CMK (cell line): ENCODE measurements at places on chromosomes 13 and 19.

DNA sequence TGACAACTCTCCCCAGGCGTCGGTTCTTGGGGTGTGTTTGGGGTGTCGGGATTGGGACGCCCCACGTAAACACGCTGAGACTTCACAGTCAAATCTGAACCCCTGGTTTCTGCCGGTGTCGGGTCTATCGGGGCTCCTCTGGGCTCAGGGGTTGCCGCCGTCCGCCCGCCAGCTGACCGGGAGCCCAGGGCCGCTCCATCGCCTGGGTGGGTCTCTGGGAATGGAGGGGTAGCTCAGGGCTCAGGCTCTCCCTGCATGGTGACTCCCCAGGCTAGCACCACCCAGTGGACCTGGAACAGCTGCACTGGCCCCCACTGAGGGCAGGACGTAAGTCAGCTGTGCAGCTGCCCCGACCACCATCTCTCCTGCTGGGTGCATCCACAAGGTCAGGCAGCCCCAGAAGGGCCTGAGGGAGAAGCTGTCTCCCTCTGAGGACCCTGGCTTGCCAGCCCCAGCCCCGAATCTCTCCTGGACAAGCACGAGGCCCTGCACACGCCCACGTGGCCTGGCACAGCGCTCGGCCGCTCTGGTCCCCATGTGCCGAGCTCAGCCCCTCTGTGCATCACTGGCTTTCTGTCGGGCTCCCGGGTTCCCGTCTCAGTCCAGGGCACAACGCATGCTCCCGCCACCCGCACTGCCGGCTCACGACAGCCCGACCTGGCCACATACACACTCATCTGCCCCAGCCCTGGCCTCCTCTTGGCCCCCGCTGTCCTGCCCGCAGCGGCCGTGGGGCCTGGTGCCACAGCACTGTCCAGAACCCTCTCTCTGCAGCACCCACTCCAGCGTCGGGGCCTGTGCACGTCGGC is 6.1 kb downstream of the RNF126 start:
- DNase-seq: no peak

DNA sequence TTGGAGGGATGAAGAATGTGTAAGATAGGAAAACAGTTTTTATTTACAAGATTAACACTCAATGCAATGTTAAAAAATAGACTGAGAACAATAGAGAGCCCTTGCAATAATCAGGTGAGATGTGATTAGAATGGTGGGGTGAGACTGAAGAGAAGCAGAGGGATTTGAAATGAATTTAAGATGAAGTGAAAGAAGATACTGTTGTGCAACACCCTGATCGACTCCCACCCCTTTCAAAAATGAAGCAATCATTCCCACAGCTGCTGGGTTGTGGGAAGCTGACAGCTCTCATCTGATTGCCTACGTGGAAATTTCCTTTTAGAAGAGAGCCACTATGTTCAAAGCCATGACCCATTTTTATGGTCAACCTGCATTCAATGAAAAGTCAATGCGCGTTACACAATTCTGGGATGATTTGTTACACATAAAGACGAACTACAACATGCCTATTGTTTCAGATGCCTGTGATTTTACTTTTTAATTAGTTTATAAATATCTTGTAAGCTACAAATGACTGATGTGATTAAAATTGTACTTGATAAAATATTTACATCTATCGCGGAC is 1374.8 kb downstream of the PCDH9 start:
- DNase-seq: no peak

GRCh38 chr13:39379118-39379517 is 223.9 kb downstream of the LHFPL6 start:
- DNase-seq: no peak

DNA sequence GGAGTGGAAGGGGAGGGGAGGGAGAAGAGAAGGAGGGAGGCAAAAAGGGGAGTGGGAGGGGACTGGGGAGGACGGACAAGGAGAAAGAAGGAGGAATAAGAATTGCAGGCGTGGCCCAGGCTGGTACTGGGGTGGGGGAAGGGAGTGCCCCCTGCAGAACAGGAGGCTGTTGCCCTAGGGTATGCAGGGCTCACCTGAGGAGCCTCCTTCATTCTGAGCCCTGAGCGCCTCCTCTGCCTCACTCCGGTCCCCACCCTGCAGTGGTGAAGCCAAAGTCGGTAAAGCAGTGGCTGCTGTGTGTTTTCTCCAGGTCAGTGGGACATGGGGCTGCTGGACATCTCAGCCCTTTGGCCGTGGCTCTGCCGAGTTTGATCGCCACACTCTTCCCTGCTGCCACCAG is 9.1 kb upstream of the CDC16 start:
- no peak for DNase-seq

DNA sequence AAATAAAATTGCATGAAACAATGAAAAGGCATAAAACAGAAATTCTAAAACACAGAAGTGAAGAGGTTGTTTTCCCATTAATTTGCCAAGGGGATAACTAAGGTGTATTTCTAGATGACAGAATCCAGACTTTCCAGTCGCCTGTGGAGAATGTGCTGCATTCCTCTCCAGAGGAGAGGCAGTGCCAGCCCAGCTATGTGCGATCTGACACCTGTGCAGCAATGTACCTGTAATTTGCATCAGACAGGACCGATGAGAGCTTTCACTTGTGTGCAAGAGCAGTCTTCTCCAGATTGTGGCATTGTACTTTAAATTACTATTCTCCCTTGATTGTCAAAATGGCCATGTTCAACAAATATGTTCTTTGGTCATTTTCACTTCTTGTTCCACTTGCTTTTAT is 1037.9 kb downstream of the EFNB2 start:
- no peak for DNase-seq

GRCh38 chr13:73293913-73294523 is 235.2 kb downstream of the KLF5 start:
- no peak for DNase-seq

- no peak for DNase-seq
These were observed 43.6 kb upstream of the LPAR6 start for GRCh38 chr13:48456546-48456945.

DNA sequence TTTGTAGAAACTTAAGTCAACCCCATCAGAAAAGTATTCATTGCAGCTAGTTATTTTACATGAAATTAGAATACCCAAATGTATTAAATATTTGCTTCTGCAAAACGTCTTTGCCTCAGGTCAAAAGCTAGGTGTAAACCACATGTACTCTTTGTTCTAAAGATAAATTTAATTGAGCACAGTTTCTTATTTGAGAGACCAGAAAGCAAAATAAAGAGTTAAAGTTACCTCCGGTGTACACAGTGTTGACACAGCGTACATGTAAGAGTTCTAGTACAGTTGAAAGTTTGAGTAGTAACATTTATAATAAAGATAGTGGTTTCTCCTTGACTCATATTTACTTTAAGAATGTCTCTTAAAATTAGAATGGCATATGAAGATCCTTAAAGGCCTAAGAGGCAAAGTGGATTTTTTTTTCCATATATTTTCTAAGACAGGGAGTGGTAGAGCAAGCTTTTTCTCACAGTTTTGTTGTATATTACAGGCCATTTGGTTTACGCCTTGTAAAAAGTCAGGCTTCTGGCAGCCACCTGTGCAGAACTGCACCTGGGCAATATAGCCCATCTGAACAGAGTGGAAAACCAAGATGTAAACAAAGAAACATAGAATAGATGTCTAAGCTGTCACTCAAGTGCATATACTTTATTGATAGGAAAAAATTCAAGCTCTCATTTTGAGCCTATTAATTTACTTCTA is 2.9 kb downstream of the LRCH1 start:
- DNase-seq: no peak

- DNase-seq: no peak
These were observed 5.7 kb downstream of the ACTN4 start for GRCh38 chr19:38653028-38653571.

DNA sequence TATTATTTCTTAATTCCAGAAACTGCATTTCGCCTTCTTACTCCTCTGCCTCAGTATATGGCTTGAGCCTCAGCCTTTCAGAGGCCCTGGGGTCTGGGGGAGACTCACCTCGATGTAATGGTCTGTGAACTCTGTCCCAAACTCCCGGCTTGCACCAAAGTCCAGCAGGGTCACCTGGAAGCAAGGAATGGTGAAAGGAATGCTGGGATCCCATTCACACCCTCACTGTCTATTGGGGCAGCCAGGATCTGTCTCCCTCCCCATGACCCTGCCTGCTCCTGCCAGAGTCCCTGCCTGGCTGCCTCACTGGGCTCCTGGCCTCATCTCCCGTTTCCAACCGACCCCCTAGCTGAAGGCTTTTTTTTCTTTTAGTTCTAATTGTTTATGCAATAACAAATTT is 5.4 kb upstream of the NUMBL start:
- no peak for DNase-seq

DNA sequence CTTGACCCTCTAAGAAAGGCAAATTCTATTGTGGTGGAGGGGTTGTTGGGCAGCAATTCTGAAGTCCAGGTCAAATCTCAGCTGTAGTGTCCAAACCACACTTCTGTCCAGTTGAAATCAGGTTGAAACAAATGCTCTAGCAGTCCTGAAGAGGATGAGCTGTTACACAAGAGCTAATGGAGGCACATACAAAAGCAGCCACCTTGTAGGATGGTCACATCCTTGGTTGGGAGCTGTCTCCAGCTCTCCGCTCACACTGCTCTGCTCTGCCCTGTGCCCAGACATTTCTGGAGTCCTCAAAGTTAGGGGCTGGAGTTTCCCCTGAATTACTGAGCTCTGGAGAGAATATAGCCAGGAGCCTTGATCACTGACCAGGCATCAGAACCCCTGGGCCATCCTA is 47.2 kb downstream of the GPR12 start:
- no peak for DNase-seq

GRCh38 chr13:28744091-28744536 is 25.3 kb upstream of the SLC46A3 start:
- no peak for DNase-seq

GRCh38 chr19:44345959-44346358 is 10.5 kb downstream of the ZNF112 start:
- no peak for DNase-seq

GRCh38 chr19:23992348-23992747 is 77.7 kb downstream of the ZNF726 start:
- no peak for DNase-seq

DNA sequence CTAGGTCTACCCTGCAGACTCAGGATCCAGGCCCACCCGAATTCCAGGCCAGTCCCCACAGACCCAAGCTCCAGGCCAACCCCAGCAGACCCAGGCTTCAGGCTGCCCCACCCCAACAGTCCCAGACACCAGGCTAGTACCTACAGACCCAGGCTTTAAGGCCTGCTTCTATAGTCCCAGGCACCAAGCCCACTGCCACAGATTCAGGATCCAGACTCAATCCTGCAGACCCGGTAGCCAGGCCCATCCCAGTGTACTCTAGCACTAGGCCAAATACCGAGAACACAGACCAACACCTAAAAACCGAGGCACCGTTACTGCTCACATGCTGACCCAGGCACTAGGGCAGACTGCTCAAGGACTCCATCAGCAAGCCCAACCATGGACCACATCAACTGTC is 862.3 kb downstream of the UQCRFS1 start:
- DNase-seq: no peak

GRCh38 chr13:109154146-109154545 is 524.7 kb downstream of the MYO16 start:
- no peak for DNase-seq

- DNase-seq: no peak
These were observed 934.6 kb downstream of the PCDH17 start for GRCh38 chr13:58566176-58566575.

GRCh38 chr19:50489461-50490011 is 12.9 kb upstream of the GARIN5A start:
- no peak for DNase-seq

DNA sequence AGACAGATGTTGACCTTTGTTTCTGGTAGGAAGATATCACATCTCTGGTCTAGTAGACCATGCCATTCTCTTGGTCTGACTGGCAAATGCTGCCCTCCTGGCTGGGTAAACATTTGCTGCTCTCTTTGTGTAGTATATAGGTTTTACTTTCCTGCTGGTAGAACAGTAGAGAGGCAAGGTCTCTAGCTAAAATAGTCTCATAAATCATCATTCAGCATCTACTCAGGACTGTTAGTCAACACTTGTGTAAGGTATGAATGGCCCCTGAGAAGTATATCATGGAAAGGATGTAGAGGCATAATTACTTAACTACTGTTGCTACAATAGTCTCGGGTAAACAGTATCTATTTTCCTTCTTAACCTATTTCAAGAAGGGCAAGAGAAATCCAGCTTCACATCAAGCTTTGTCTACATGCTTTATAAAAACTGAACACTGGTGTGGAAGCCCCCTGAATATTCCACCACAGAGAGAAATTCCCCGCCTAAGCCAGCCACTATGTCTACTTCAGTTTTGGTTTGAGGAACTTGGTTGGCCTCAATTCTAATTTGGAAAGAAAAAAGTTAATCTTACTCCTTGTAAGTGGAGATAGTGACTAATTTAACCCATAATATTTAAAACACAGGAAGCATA is 18.4 kb upstream of the MYCBP2 start:
- no peak for DNase-seq

GRCh38 chr19:46579361-46579879 is 21.7 kb upstream of the CALM3 start:
- DNase-seq: no peak

DNA sequence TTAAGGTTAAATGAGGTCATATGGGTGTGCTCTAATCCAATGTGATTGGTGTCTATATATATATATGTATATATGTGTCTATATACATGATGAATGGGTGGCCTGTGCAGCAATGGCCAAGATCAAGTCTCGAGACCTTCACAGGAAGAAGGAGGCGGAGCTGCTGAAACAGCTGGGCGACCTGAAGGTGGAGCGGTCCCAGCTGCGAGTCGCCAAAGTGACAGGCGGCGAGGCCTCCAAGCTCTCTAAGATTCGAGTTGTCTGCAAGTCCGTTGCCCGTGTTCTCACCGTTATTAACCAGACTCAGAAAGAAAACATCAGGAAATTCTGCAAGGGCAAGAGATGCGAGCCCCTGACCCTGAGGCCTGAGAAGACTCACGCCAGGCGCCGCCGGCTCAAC is 109.8 kb downstream of the EFNB2 start:
- DNase-seq: no peak

DNA sequence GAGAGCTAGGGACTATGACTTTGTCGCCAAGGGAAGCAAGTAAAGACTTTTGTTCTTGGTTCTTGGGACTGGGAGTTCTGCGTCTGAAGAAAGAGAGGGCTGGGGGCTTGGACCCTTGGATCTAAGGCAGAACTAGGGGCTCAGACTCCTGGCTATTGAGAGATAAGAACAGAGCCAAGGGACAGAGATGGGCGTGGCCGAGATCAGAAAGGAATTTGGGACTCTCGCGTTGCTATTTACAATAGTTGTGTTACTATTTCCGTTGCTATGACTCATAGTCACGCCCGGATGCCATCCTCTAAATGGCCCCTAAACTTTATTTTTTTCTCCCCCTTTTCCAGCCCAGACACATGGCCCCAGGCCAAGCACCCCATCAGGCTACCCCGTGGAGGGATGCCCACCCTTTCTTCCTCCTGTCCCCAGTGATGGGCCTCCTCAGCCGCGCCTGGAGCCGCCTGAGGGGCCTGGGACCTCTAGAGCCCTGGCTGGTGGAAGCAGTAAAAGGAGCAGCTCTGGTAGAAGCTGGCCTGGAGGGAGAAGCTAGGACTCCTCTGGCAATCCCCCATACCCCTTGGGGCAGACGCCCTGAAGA is 759 bp downstream of the PPP1R15A start:
- no peak for DNase-seq

- no peak for DNase-seq
These were observed 11.4 kb downstream of the NDUFA11 start for GRCh38 chr19:5891938-5892771.
